H9 (cell line): ENCODE measurements at places on chromosomes 5 and 9. TPM values are rescaled to one million over a fixed set of nuclear protein-coding genes. Genes with fewer than 3 reads are reported as not detected.

- DNase-seq = no peak
- no peaks in the 10 kb centered on the region for H3K4me1 ChIP-seq
- no peak overlapping the region for H3K27ac ChIP-seq
- peaks cover 55% of the 10 kb centered on the region for H3K36me3 ChIP-seq
- H3K4me3 ChIP-seq = no peak overlapping the region
Measured at GRCh38 chr9:109063760-109064159, 50.5 kb upstream of the CTNNAL1 start.

DNA sequence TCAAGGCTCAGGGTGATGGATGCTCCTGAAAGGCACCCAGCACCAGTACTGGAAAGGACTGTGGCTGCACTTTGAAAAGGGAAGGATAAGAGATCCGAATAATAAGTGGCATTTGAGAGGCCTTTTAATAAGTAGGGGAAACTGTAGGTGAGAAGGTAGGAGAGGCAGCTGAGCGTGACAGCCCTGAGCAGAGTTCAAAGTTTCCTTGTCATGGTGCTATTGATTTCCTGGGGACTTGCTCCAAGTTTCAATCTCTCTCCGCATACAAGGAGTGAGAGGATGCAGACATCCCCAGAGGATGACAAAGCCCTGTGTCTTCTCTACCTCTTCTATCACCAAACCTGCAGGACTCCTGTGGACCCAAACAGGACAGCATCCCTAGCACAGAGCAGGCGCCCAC is 354.5 kb downstream of the SPOCK1 start:
- DNase-seq = no peak
- no peaks in the 10 kb centered on the region for H3K36me3 ChIP-seq
- no peak overlapping the region for H3K27ac ChIP-seq

DNA sequence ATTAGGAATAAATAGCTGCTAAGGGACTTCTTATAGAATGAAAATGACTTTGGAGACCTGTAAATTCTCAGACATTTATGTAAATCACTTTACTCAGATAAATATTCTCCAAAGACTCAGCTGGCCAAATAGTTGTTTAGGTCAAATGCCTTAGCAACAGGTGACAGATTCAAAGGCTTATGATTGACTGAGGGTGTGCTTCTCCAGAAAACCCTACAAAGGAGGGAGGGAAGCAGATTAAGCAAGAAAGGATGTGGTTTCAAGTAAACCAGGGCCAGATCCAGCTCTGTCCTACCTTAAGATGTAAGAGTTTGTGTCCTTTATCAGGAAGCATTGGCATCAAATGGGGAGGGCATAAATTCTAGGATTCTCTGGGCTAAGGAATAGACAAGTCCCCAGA is 433.0 kb downstream of the TLE1 start:
- H3K36me3 ChIP-seq = no peaks in the 10 kb centered on the region
- no peak overlapping the region for H3K4me3 ChIP-seq
- H3K4me1 ChIP-seq = no peaks in the 10 kb centered on the region; the same call in 1 of the 2 replicates

GRCh38 chr9:36725777-36726356 is 153.2 kb downstream of the MELK start:
- peak; percentile 79 for DNase-seq
- no peak overlapping the region for H3K27ac ChIP-seq
- no peaks in the 10 kb centered on the region for H3K36me3 ChIP-seq

GRCh38 chr9:113753398-113754119 is 122.5 kb upstream of the ZNF618 start:
- H3K27me3 ChIP-seq = no peaks in the 10 kb centered on the region
- peaks cover 12% of the 10 kb centered on the region for H3K4me1 ChIP-seq
- H3K36me3 ChIP-seq = no peaks in the 10 kb centered on the region
- H3K4me3 ChIP-seq = no peak overlapping the region
- no peak overlapping the region for H3K27ac ChIP-seq

GRCh38 chr5:79963261-79964061 is 27.6 kb downstream of the MTX3 start:
- no peaks in the 10 kb centered on the region for H3K36me3 ChIP-seq
- no peak overlapping the region for H3K4me3 ChIP-seq
- no peaks in the 10 kb centered on the region for H3K4me1 ChIP-seq
- DNase-seq = no peak

DNA sequence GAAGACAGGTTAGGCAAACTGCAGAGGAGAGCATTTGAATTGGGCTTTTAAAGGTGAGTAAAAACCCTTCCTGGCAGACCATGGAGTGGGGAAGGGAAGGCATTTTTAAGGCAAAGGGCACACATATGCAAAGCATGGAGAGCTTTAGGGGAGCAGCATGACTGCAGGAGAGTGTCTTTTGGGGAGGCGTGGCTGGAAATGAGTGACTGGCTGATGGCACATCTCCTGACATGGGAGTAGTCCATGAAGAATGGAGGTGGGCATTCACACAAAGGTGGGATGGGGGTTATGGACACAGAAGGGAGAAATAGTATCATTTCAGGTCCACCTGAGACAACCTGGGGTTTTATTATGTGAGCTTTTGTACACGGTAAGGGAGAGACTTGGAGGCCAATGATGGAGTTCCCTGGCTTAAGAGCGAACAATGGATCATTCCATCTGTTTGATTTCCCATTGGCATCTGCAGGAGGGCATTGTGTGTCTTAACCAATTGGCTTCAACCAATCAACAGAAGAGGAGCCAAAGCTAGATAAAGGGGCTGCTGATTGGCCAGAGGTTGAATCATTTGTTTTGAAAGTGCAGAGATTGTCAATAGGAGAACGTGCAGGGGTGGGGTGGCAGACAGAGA is 2.1 kb downstream of the NSG2 start:
- no peaks in the 10 kb centered on the region for H3K36me3 ChIP-seq
- H3K4me1 ChIP-seq = no peaks in the 10 kb centered on the region
- H3K27ac ChIP-seq = no peak overlapping the region
- no peak for DNase-seq
- no peak overlapping the region for H3K4me3 ChIP-seq
- H3K27me3 ChIP-seq = no peaks in the 10 kb centered on the region

DNA sequence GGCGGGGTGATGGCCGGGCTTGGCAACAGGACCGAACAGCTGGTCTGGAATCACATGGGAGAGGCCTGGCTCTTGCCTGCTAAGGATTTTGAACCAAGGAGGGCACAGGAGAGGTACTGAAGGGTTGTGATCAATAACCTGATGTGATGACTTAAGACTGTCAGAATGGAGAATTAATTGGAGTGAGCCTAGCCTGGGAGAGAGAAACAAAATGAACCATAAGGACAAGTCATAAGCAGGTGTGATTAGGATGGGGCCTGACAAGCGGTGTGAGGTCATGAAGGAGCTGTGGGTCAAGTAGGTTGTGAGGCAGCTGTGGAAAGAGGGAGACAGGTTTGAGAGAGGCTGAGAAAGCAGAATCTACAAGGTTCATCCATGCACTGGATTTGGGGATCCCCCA is 104.6 kb downstream of the MED10 start:
- no peak overlapping the region for H3K4me3 ChIP-seq
- H3K36me3 ChIP-seq = no peaks in the 10 kb centered on the region
- DNase-seq = no peak
- no peaks in the 10 kb centered on the region for H3K27me3 ChIP-seq
- H3K4me1 ChIP-seq = no peaks in the 10 kb centered on the region

DNA sequence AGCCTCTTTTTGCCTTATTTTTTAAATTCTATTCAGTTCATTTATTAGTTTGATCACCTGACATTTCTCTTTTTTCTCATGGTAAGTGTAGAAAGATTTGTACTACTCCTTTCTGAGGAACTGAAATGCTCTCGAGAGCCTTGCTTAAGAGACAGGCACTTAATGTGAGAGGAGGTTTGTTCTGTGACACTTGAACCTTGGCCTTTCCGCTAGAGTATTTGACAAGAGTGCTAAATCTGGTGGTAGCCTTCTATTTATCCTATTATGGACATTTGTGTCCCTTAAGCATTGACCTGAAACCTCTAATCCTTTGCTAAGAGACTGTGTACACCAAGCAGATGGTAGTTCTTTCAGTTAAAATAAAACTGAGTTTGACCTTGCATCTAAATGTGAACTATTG is 805.0 kb upstream of the PTPRD start:
- no peak overlapping the region for H3K27ac ChIP-seq
- H3K27me3 ChIP-seq = no peaks in the 10 kb centered on the region
- no peak overlapping the region for H3K4me3 ChIP-seq
- no peaks in the 10 kb centered on the region for H3K36me3 ChIP-seq
- H3K4me1 ChIP-seq = no peaks in the 10 kb centered on the region
- DNase-seq = no peak

DNA sequence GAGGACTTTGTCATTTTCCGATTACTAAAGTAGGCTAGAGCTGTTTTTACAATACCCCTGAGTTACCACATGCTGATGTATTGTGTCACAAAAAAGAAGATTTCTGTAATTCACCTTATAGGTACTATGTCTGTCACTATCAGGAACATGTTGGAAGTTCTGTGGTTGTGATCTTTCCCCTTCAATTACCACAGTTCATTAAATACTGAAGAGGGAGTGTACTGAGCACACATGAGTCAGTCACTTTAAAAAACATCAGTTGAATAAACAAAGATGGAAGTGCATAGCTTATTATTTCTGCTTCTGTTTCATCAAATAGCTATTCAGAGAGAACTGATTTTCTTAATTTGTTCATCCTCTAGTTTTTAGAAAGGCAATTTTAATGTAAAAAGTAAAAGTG is 31.7 kb downstream of the AP3S1 start:
- peaks cover 12% of the 10 kb centered on the region for H3K36me3 ChIP-seq
- H3K27me3 ChIP-seq = no peaks in the 10 kb centered on the region
- H3K27ac ChIP-seq = no peak overlapping the region
- no peaks in the 10 kb centered on the region for H3K4me1 ChIP-seq
- H3K4me3 ChIP-seq = no peak overlapping the region

- DNase-seq = no peak
- H3K4me1 ChIP-seq = no peaks in the 10 kb centered on the region
- no peak overlapping the region for H3K27ac ChIP-seq
- H3K4me3 ChIP-seq = no peak overlapping the region
Measured at GRCh38 chr9:78320875-78321496, 24.1 kb downstream of the PSAT1 start.

GRCh38 chr9:130993303-130994030 is 15.5 kb upstream of the LAMC3 start:
- no peak overlapping the region for H3K4me3 ChIP-seq
- DNase-seq = no peak
- no peak overlapping the region for H3K27ac ChIP-seq
- no peaks in the 10 kb centered on the region for H3K36me3 ChIP-seq
- no peaks in the 10 kb centered on the region for H3K27me3 ChIP-seq
- H3K4me1 ChIP-seq = no peaks in the 10 kb centered on the region

DNA sequence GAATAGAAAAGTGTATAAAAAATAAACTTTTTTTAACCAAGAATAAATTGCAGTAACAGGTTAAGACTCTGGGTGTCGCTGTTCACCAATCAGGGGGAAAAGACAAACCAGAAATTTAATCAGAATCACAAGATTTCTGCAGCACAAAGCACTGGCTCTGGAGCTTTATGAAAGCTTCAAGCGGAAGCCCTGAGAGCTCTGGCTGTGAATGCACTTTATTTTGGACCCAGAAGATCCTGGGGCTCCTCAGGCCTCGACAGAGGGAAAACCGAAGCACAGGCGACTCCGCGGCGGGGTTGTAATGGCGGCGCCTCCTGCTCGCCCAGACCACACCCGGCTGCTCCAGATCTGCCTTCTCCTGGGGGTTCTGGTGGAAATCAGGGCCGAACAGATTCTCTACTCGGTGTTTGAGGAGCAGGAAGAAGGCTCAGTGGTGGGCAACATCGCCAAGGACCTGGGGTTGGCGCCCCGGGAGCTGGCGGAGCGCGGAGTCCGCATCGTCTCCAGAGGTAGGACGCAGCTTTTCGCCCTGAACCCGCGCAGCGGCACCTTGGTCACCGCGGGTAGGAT is at the start of gene PCDHGA4:
PCDHGA4 (plus strand) TSS at position 122 of the 570 bp plus-strand sequence; CDS start at position 209, 87 bp downstream.
- no peak within 1 kb of the TSS for H3K4me3 ChIP-seq
- H3K36me3 ChIP-seq = peaks cover 68% of the 10 kb centered on the region
- no peak for DNase-seq
- no peak within 1 kb of the TSS for H3K27ac ChIP-seq
- H3K27me3 ChIP-seq = no peaks in the 10 kb centered on the region

DNA sequence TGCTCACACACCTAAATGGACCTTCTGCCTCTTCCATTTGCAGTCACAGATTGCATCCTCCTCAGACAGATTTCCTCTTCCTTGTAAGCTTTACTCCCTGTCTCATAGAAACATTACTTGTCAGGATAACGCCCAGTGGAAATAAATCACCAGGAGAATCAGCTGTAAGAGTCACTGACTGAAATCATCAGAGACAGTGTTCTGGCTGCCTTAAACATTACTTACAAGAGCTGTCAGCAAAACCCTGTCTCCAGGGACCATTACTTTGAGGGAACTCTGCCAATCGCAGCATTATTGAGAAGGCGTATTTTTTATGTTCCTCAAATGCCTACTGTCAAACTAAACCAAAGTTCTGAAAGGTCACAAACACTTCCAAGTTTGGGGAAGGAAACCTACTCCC is 5.9 kb downstream of the DPYSL3 start:
- H3K4me1 ChIP-seq = no peaks in the 10 kb centered on the region
- no peaks in the 10 kb centered on the region for H3K27me3 ChIP-seq
- H3K27ac ChIP-seq = no peak overlapping the region
- H3K4me3 ChIP-seq = no peak overlapping the region
- peaks cover 12% of the 10 kb centered on the region for H3K36me3 ChIP-seq

DNA sequence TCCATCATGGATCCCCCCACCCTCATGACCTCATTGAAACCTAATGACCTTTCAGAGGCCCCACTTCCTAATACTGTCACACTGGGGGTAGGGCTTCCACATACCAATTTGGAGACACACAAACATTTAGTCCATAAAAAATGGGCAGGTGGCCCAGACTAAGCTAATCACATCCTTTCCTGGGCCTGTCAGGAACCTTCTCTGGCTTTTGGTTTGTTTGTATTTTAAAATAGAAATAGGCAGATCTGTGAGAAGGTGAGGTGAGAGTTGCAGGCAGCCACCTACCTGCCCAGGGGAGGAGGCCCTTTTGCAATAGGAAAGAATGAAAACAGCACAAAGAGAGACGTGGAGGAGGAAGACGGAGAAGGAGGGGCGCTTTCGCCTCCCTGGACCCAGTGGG is 90.2 kb upstream of the BOD1 start:
- no peak overlapping the region for H3K4me3 ChIP-seq
- no peaks in the 10 kb centered on the region; the same call in 1 of the 2 replicates for H3K4me1 ChIP-seq
- H3K27ac ChIP-seq = no peak overlapping the region
- no peak for DNase-seq
- peaks cover 6% of the 10 kb centered on the region; the same call in 1 of the 2 replicates for H3K36me3 ChIP-seq

- H3K27me3 ChIP-seq = no peaks in the 10 kb centered on the region
- peaks cover under 1% of the 10 kb centered on the region; the same call in 1 of the 2 replicates for H3K36me3 ChIP-seq
- H3K27ac ChIP-seq = no peak overlapping the region
- DNase-seq = peak; percentile 32
- no peaks in the 10 kb centered on the region for H3K4me1 ChIP-seq
Measured at GRCh38 chr5:148084269-148084668, 20.5 kb downstream of the SPINK5 start.

GRCh38 chr9:89278997-89279739 is 31.8 kb upstream of the CKS2 start:
- H3K27me3 ChIP-seq = no peaks in the 10 kb centered on the region
- no peaks in the 10 kb centered on the region for H3K4me1 ChIP-seq
- H3K27ac ChIP-seq = no peak overlapping the region
- no peak overlapping the region for H3K4me3 ChIP-seq

The RXRA gene
- 29.9 and 30.1 TPM in 2 replicates for total RNA-seq

The STOML2 gene
- total RNA-seq = 192 and 193 TPM in 2 replicates

The THBS4 gene
- total RNA-seq = 18.6 and 19.0 TPM in 2 replicates

The WHRN gene
- 2.2 and 2.3 TPM in 2 replicates for total RNA-seq

The FAM221B gene
- total RNA-seq = not detected in 2 replicates

The SLC35A4 gene
- total RNA-seq = 92.0 and 92.3 TPM in 2 replicates
